ENCODE measurements at places on chromosomes 13 and 19.

DNA sequence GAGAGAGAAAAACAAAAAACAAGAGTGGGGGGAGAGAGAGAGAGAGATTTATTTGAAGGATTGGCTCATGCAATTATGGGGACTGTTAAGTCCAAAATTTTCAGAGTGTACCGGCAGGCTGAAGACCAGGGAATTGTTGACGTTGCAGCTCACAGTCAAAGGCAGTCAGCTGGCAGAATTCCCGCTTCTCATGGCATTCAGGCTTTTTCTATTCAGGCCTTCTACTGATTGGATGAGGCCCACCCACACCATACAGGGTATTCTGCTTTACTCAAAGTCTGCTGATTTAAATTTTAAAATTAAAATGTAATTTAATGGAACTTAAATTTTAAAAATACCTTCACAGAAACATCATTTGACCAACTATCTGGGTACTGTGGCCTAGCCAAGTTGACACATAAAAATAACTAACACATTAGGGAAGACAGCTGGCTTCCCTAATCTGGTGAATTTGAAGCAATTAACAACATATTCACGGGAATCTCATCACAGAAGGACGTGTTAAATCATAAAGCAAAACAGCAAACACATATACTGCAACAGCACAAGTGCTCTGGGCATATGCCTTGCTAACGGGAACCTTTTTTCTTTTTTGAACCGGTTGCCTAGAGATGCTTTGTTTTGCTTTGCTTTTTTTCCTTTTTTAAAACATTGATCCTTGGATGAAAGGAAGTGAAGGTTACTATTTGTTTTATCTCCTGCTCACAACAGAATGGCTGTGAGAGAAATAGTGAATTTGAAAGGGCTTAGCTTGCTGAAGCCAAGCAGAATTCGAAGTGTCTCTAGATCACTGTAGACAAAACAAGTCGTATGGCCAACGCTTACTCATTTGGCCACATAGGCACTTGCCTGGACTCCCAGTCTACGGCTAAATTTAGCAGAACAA lies 505.1 kb downstream of the IRS2 start:
- no peak for DNase-seq

DNA sequence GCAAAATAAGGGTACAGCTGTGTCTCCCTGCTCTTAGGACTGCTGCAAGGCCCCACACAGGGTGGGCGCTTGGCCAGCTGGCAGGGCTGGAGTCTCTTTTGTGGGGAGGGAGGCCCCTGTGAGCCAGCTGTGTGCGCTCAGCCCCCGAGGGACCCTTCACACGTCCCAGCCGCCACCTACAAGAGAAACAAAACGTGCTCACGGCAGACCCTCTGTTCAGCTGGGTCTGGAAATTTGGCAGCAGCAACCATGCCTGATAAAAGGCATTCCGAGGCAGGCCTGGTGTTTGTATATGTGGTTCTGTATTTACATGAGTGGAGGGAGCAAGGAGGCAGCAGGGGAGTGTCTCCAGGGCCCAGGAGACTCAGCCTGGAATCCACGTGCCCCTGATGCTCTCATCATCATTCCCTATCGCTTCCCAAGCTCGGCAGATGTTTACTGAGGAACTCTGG lies 49.7 kb downstream of the CRTC1 start:
- no peak for DNase-seq

- DNase-seq = no peak
These were observed 67.8 kb downstream of the SUCLA2 start for GRCh38 chr13:47932950-47933923.

GRCh38 chr13:97417698-97418097 lies 16.3 kb upstream of the RAP2A start:
- DNase-seq = no peak

DNA sequence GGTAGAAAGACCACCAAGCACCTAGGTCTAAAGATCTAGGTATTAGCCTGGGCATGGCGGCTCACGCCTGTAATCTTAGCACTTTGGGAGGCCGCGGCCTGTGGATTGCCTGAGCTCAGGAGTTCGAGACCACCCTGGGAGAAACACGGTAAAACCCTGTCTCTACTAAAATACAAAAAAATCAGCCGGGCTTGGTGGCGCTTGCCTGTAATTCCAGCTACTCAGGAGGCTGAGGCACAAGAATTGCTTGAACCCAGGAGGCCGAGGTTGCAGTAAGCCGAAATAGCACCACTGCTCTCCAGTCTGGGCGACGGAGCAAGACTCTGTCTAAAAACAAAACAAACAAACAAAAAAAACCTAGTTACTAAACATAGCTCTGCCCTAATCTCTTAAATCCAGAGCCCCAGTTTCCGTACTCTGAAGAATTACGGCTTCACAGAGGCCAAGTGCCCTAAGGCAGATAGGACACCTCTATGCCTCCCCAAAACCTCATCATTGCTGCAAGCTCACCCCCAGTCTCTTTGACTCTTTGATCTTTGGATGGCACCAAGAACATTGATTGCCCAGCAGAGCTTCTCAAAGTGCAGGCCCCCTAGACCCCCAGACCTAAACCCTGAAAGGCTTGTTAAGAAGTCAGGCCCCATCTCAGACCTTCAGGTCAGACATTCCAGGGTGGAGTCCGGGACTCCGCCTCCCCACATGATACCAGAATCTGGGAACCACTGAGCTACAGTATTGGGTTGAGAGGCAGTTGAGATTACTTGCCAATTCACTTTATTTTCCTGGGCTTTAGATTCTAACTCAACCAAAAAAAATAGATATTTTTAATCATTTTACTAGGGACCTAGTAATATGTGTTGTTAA lies 2.8 kb downstream of the COL4A2 start:
- DNase-seq = no peak

- no peak for DNase-seq
These were observed 1.0 kb downstream of the FSTL3 start for GRCh38 chr19:677201-677600.
